ENCODE measurements at places on chromosomes 6 and 20.

DNA sequence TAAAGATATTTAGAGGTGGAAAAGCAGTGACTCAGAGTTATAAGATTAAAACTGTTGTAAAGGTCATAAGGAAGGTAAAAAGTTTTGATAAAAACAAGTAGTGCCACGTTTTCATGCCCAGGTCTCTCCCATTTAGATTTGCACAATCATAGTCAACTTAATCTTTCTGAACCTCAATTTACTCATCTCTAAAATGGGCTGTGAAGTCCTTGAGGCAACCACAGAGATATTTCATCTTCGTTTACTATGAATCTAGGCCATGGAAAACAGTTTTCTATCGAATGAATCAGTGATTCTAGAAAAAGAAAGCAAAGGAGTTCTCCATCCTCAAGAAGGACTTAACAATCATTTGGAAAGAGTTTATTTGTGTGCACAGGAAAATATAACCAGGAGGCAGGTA, 190.2 kb downstream of the EDN1 start:
- DNase-seq = no peak

DNA sequence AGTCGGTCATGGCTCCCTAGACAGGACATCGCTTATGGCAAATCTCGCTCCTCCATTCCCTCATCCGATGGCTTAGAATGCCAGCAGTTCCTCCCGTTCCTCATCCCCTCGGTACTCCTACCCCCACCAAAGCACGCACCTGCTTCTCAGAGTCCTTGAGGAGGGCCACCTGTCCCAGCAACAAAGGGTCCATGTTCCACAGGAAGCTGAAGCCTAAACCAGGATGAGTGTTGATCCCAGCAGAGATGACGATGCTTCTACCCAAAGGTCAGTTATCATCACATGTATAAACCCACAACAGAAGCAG, 111.2 kb downstream of the THBS2 start:
- no peak for DNase-seq

- DNase-seq = no peak
These were observed 659.2 kb downstream of the PRKN start for GRCh38 chr6:162068340-162068739.

- peak; percentile 72 for DNase-seq
These were observed 38.6 kb upstream of the GGTLC1 start for GRCh38 chr20:24027229-24027628.

All from CD4-positive, alpha-beta T cell (primary cell).